ENCODE measurements at places on chromosomes 11 and 22.

DNA sequence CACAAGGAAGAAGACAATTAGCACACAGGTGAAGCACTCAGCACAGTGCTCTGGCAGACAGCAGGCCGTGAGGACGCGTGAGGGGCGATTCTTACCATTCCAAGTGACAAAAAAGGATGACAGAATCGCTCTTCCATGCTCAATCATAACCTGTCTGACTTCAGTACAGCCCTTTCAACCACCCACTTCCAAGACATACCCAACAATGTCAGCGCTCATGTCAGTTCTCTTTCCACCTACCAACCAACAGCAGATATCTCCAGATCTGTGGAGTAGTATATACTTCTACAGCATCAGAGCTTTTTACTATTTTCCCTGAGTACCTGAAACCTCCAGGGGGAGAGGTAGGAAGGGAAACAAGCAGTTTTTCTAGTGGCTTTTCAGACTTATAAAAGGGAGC is 40.2 kb downstream of the MORC2 start:
- DNase-seq, result no peak

GRCh38 chr11:7949934-7950333 is 8.4 kb upstream of the OR10A3 start:
- DNase-seq, result no peak

DNA sequence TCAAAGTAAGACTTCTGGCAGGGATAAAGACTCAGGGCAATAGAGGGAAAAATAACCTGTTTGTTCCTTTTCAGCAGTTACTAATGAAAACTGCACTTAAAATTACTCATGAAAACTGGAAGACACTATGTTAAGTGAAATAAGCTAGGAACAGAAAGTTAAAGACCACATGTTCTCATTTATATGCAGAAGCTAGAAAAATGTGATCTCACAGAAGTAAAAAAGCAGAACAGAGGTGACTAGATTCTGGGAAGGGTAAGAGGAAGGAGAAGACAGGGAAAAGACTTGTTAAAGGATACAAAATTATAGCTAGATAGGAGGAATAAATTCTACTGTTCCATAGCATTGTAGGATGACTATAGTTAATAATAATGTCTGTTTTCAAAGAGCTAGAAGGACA is 22.2 kb downstream of the HPS5 start:
- DNase-seq, result no peak

GRCh38 chr11:79087961-79088318 is 352.9 kb downstream of the TENM4 start:
- DNase-seq, result peak; percentile 64

DNA sequence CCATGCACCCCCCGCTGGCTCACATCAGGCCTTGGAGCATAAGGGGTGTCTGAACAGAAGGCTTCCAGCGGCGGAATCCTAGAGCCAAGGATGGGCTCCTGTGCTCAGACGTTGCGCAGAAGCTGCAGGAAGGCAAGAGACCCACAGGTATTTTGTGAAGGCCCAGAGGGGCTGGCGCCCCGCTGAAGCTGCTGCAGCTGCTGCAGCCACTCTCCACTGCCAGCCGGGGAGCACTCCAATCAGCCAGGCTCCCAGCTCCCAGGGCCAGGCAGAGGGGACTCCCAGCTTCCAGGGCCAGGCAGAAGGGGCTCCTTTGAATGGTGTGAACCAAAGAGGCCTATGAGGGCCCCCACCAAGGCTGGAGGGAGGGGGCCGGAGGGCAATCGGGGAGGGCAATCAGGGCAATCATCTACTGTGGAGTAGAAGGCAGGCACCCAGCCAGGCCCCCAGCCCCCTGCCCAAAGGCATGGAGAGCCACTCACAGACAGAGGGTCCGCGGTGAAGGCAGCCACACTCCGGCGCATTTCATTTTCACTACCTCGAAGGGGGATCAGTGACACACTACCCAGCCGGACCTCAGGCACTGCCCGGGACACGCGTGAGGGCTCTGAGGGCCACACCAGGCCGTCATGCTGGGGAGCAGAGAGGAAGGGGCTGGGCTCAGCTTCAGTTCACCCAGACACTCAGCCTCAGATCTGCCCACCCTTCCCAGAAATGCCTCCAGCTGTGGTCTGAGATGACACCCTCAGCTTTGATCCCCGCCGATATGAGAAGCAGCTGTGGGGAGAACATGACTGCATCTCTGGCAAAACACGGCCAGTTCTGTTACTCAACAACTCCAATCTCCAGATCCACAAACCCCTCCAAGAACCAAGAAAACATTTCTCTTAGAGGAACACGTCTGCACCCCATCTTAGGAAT is 11.6 kb upstream of the PDE2A start:
- DNase-seq, result peak; percentile 81

GRCh38 chr22:36331912-36332622 is 55.7 kb downstream of the MYH9 start:
- DNase-seq, result no peak

- no peak for DNase-seq
Measured at GRCh38 chr22:50009765-50010675, 2.5 kb downstream of the IL17REL start.

DNA sequence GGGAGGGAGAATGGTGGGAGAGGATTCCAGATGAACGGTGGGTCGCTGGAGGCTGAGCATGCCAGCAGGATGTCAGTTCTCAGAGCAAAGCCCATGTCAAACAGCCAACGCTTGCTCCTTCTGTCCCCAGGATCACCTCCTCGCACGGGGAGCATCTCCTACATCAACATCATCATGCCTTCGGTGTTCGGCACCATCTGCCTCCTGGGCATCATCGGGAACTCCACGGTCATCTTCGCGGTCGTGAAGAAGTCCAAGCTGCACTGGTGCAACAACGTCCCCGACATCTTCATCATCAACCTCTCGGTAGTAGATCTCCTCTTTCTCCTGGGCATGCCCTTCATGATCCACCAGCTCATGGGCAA is 1.5 kb downstream of the MCHR1 start:
- DNase-seq, result no peak

GRCh38 chr22:19832476-19833108 is 22.1 kb downstream of the GNB1L start:
- DNase-seq, result no peak

GRCh38 chr11:132772703-132773545 is 759.4 kb downstream of the OPCML start:
- no peak for DNase-seq

DNA sequence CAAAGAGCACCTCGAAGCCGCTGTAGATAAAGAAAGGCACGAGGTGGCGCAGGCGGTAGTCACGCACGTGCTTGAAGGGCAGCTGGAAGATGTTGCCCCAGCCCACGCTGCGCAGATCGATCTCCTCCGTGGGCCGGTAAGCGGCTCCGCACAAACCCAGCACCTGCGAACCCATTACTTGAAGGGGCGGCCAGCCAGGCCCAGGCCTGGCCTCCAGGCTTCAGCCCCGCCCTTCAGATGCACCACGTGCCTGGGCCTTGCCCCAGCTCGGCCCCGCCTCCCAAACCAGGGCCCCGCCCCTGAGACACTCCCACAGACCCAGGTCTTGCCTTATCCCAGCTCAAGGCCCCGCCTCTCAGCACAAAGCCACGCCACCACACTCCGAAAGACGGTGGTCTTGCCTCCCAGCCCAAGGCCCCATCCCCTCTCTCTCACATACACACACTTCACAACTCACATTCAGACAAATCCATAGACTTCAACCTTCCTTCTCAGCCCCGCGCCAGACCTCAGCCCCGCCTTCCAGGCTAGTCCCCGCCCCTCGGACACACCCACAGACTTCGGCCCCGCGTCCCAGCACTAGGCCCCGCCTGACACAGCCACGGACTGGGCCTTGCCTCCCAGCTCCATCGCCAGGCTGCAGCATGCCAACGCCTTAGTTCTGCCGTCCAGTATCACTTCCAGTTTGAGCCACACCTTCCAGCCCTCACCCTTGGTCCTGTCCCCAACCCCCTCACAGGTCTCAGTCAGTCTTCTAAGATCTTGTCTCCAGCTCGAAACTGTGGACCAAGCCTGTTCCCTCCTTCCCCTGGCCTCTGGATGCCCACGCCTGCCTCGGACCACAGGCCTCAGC is 7.0 kb downstream of the UNC93B1 start:
- no peak for DNase-seq

DNA sequence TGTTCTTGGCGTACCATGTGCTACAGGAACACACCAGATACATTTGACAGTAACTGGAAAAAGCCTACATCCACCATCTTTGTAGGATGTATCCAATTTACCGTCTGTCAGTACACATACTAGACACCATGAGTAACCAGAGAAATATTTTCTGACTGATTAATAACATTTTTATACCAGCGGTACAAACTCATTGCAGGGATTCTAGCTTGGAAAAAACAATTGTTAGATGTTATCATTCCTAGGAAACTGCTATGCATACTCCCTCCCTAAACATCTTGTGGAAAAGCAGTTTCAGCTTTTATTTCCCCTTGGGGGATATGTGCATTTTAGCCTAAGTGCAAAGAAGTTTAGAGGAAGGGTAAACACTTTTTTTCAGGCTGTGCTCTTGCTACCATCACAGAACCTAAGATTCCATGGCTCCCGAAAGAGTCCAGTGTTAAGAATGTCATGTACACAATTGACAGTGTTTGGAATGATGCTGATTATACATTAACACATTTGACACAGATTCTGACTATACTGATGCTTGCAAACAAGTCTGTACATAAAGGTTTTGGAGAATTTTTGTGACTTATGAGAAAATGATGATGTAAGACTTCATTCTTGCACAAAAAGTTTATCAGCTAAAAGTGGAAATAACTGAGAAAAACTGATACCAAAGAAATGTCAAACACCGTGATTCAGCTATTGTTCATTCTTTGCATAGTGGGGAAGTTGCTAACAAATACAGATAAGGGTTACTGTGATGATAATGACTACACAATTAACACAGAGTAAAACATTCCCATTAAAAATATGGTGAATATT is 23.7 kb downstream of the NCF4 start:
- no peak for DNase-seq

DNA sequence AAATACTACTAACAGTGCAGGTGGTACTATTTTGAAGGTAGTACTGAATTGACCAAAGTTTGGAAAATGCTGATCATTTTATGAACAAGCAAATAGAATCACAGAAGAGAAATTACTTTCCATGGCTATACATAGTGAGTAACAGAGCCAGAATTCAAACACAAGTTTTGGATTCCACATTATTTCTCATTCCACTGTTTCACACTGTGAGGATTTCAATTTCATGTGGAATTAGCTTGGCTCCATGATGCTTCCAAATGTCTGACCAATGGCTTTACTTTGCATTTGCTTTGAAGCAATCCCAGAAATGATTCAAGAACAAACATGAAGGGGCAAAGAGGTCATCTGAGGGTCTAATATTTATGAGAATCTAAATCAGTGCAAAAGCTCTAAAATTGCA is 98.1 kb downstream of the BBOX1 start:
- no peak for DNase-seq

DNA sequence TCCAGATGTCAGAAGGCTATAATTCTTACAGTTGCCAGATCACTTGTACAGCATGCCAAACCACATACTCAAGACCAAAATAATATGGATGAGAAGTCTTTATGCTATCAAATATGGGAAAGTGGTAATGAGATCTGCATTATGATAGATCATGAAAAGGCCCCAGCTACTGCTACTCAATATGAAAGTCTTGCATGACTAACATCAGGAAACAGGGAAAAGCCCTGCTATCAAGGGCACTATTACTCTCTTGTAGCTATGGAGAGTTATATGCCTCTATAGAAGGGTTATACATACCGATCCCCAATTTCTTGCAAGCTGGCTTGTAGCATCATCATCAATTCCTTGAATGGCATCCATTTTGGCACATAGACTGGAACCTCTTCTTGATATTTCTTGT is 30.2 kb upstream of the TMPRSS5 start:
- DNase-seq, result no peak

GRCh38 chr11:614021-614622 is 1.6 kb downstream of the IRF7 start:
- DNase-seq, result no peak

- no peak for DNase-seq
Measured at GRCh38 chr22:20793748-20794649, 20.1 kb downstream of the SERPIND1 start.

GRCh38 chr11:3204141-3205015 is 14.2 kb downstream of the MRGPRG start:
- no peak for DNase-seq

DNA sequence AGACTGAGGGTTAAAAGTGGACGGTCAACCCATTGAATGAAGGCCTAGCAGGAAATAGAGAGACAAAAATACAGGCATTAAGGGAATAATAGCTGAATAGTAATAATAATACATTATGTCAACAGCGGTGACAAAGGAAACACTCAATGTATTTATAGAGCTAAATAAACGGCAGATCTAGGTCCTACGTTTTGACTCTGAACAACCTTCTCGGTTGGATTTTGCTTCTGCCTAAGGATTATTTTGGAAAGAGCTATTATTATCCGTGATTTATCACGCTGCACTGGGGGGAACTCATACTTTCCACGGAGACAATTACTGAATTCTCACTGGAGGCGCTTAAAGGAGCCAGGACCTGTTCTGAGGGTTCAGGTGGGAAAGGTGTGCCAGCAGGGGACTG is 118.2 kb upstream of the KIRREL3 start:
- no peak for DNase-seq

DNA sequence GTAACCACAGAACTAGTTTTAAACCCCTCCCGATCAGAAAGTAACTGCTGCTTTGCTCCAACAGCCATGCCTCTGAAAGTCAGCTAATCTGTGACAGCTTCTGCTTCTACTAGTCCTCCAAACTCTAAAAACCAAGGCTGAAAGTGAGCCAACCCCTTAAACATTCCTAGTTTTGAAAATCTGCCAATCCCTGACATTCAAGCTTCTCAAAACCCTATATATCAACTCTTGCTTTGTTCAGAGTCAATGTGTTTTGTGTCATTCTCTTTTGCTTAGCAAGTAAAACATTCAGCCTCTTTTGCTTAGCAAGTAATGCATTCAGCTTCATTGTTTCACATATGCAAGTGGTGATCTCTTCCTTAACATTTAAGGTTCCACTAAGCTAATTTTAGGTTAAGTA is 56.9 kb downstream of the ATG16L2 start:
- no peak for DNase-seq

GRCh38 chr11:77801477-77801876 is 19.0 kb downstream of the RSF1 start:
- DNase-seq, result no peak

GRCh38 chr11:16099343-16099900 is 256.9 kb downstream of the SOX6 start:
- DNase-seq, result no peak

GRCh38 chr11:122340607-122341290 is 224.7 kb upstream of the BLID start:
- DNase-seq, result no peak

- no peak for DNase-seq
Measured at GRCh38 chr11:59759900-59760299, 4.7 kb downstream of the STX3 start.

DNA sequence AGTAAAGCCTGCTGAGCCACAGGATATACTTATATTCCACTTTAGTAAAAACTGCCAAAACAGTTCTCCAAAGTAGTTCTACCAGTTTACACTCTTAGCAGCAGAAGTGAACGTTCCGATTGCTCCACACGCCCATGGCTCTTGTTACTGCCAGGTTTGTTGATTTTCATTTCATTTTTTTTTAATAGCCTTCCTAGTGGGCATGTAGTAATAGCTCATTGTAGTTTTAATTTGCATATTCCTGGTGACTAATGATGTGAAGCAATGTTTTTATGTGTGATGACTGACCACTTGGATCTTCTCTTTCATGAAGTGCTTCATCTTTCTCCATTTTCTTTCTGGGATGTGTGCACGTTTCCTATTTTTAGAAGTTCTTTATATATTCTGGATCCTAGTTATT is 4.8 kb upstream of the C11orf97 start:
- DNase-seq, result no peak

Data from left lung (tissue), 14 donors.